ENCODE measurements at places on chromosomes 16 and 17. TPM values are rescaled to one million over a fixed set of nuclear protein-coding genes. Genes with fewer than 3 reads are reported as not detected.

Gene KRTAP2-1
- total RNA-seq = not detected

Gene ZNF652
- 11.0 TPM for total RNA-seq

Gene KCNJ12
- 0.98 TPM for total RNA-seq

Gene FASN
- 69.0 TPM for total RNA-seq

Gene FN3K
- total RNA-seq = 0.23 TPM

Gene OR1A1
- total RNA-seq = not detected

Gene FOXL1
- 4.1 TPM for total RNA-seq

Gene ADAD2
- total RNA-seq = not detected

Gene ZNF469
- total RNA-seq = 0.46 TPM

DNA sequence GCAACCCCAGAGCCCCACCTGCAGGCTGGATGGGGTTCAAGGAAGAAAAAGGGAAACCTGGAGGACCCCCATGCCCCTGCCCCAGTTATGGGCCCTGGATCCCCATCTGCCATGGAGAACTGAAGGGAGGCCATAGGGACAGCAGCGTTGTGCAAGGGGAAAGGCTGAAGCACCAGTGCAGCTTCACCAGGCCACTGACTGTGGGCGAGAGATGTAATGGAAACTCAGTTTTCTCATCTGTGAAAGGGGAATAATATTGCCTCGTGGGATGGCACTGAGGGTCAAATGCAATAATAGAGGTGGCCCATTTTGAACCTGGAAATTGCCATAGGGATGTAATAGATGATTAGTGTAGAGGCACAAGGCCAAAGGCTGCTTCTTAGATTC is 9.9 kb upstream of the TSPOAP1 start:
- DNase-seq = no peak

- DNase-seq = no peak
Observed at GRCh38 chr17:28977659-28978355, 26.5 kb upstream of the PHF12 start.

- no peak for DNase-seq
Observed at GRCh38 chr16:84732674-84733352, 33.0 kb downstream of the USP10 start.

DNA sequence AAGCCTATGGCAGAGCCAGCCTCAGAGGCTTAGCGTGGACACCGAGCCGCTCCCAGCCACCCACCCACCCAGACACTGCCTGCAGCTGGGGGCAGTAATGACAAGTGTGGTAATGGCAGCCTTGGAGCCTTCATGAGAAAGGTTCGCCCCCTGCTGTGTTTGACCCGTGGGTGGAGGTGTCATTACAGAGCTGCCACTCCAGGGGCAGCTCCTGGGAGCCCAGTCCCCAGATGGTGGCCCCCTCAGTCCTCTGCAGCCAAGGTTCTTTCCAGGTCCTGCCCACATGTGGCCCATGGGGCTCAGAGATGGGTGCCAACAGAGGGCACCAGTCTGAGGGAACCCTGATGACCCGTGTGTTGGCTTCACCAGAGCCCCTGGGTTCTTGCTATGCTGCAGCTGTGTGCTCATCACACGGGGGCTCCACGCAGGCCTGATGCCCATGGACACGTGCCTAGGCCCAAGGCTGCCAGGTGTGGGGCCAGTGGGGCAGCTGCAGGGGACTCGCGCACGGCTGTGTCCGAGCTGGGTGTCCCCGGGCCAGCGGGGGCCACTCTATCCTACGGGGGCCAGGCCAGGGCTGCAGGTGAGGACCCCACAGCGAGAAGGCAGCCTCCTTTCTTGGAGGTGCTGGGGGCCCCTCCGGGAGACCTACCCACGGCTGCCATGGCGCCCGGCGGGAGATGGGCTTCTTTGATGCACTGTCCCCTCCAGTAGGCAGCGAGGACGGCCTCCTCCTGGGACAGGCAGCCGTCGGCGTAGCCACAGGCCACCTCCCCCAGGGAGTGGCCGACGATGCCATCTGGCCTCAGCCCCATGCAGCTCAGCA is 8.1 kb downstream of the FASN start:
- DNase-seq = no peak

DNA sequence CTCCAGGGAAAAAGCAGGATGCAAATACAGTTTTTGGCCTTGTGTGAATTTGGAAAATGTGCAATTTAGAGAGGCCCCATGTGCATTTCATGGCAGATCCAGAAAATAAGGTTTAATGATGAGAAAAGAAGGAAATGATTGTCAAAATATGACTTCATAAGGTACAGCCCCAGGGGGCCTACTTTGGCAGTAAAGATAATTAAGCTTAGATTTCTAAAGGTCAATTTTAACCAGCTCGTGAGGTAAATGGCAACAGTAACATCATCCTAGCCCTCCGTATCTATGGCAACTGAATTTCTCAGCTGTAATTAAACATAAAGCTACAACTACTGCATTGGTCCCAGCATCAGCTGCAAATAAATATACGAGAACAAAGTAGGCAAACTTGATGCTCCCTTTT is 30.0 kb upstream of the PRSS54 start:
- no peak for DNase-seq

DNA sequence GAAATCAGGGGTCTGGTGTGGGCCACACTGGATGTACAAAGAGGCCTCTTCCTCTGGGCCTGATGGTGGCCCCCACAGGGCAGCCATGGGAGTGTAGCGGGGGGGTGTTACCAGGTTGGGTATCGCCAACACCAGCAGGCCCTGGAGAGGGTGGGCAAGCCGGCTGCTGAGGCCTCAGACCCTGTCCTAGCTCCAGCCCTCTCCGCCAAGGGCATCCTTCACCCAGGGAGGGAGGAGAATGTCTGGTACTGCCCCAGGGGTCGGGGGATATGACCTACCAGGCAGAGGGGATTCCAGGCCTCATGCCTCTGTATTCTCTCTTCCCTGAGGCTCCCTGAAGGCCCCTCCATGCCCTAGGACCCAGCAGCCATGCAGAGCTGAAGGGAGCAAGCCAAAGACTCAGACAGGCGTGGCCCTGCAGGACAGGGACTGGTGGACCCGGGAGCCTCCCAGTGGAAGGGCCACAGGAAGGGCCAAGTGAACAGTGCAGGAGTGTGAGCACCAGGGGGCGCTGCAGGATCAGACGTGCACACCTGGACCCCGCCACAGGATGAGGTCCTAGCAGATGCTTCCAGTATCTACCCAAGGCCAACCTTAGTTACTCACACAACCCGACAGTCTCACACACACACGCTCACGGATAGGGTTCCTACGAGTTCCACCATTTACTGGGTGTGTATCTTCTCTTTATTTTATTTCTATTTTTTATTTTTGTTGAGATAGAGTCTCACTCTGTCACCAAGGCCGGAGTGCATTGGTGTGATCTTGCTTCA is 10.9 kb upstream of the CES4A start:
- DNase-seq = peak; percentile 72

- DNase-seq = peak; percentile 53
Observed at GRCh38 chr17:2867441-2868424, 71.5 kb downstream of the RAP1GAP2 start.

- DNase-seq = peak; percentile 49
Observed at GRCh38 chr17:412211-413015, 59.8 kb upstream of the RPH3AL start.

DNA sequence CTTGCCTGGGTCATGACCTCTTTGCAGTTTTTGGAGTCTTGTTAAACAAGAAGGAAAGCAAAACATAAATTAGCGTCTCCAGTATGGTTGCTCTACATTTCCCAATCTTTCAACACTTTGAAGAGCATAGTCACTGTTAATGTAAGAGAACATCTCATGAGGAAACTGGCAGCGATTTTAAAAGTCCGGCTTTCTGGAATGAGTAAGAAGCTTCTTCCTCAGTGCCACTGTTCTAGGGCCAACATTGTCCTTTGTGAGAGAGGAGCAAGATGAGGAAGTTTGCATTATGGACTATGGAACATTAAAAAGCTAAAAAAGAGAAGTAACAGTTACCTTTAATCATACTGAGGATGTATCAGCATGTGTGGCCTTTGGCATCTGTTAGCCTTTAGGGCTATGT is 73.1 kb downstream of the WNT3 start:
- DNase-seq = no peak

DNA sequence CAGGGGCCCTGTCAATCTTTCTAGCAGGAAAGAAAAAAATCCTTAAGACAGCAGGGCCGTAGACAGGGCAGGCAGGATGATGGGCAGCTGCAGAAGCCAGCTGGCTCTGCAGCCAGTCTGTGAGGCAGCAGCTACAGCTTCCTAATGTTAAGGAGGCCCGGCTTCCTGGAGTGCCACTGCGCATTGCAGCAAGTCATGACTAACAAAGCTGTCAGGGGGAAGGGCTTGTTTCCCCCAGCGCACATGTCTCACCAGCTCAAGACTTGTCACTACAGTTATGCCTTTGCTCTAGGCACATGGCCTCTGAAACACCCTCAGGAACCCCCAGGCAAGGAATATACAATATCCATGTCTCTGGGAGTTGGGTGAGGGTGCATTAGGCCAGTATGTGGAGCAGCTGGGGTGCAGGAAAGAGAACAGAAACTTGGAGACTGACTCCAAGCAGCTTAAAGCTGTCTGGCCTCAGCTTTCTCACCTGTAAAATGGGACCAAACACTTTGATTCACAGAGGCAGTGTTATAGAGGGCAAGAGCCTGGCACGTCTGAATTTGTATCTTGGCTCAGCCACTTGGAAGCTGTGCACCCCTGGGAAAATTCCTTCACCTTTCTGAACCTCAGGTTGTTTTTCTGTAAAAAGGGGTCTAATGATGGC is 220.0 kb downstream of the HAPSTR1 start:
- DNase-seq = no peak

DNA sequence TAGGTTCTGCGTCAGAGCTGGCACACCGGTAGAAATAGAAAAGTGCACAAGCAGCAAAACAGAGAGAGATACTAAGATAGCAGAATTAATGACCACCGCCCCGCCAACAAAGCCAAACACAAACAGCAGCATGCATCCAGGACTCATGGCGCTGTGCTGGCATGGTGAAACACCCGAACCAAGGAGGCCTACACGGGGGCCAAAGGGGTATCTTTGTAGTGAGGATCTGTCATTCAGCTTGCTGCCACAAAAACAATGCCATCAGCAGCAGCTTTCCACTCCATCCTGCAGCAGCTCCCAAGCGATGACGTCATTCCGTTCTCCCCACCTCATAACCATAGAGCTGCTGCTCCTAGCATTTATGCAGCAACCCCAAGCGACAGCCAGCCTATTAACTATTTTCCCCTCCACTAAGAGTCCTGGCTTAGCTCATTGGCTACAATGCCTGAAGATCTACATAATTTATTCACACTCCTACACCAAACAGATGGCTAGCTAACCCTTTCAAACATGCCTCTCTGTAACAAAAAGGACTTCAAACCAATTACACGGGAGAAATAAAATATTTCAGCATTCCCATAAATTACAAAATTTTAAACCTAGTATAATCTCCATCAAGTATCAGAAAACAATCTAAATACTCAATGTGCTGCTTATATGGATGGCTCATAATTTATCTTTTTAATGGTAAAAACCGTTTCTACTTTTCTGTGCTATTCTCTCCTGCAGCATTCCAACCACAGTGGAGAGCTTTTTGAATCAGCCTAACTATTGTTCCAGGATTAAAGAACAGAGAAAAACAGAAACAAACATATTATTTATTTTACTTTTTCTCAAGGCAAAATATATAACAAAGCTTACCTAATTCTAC is 73.9 kb downstream of the SPAG9 start:
- DNase-seq = peak; percentile 97

- no peak for DNase-seq
Observed at GRCh38 chr16:31504159-31504558, 4.0 kb downstream of the RUSF1 start.

DNA sequence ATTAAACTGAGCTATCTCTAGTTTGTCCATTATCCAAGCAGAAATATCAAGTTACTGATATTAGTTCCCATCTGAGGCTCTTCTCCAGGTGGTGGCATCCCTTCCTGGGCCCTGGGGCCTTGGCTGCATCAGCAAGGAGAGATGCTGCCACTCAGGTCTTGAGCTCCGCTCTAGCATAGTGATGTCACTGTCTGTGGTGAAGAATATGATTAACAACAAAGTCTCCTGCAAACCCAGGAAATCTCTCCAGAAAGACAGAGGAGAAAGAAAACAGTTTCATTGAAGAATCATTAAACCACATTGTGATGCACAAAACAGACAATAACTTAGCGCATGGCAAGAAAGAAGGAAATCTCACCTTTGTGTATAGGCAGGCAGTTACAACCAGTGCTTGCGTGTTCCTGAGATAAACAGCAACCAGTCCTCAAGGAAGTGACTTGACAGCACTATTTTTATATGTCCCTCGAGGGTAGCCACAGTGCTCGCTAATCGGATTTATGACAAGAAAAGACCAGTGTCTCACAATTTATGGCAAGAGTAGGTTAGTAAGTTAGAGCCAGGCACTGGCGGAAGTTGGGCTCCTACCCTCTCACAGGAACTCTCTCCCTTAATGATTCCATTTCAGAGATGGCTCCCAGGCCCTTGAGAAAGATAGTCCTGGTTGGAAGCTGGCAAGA is 151.1 kb downstream of the AHSP start:
- DNase-seq = no peak

- no peak for DNase-seq
Observed at GRCh38 chr17:1941272-1942065, 83.7 kb downstream of the RTN4RL1 start.

GRCh38 chr17:57187391-57187790 is 68.9 kb upstream of the MSI2 start:
- no peak for DNase-seq

DNA sequence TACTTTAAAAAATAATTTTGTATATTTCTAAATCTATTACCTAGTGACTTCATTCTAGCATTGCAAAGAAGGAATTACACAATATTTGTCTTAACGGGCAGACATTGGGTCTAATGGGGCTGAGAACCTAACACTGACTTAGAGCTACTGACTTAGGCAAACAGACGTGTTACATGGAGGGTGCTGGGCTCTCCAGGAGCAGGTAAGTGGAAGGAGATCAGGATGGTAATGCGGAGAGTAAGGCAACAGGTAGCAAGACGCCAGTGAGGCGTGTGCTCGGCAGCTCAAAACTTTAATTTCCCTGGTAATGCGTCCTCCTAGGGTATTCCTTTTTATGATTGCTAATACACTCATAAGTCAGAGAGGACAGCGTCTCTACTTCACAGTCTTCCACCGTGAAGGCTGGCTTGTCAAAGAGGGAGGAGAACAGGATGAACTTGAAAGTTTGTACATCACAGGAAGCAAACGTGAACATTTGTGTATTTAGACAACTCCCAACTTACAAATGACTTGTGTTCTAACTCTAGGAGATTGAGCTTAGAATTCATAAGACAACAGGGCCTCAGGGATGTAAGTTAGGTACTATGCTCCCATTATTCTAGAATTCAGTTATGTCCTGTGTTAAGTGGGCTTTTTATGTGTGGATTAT is 4.6 kb downstream of the KRT28 start:
- no peak for DNase-seq

GRCh38 chr16:25124503-25124902 is 13.0 kb downstream of the LCMT1 start:
- no peak for DNase-seq

DNA sequence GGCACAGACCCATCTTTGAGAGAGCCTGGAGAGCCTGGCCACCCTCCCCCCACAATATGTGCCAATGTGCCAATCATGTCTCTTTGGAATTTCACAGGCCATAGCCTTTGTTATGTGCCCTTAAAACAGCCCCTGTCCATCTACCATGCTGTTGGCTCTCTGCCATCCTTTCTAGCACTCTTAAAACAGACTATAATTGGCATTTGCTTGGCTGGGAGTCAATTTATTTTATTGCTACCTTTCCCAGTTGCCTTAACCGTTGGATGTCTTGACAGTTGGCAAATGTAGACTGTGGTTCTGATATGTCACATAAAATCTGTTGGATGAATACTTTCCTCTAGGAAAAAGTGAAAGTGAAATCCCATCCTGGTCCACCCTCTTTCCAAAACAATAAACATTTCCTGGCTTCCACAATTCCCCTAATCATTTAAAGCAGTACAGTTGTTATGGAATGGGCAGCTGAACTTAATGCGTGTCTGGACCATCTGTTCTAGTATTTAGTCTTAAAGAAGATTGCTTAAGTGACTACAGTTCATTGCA is 394.0 kb downstream of the KCNJ2 start:
- peak; percentile 80 for DNase-seq

Data from LHCN-M2 (cell line).